Keratinocyte (primary cell): ENCODE measurements at places on chromosomes 16 and 17. TPM values are rescaled to one million over a fixed set of nuclear protein-coding genes. Genes with fewer than 3 reads are reported as not detected.
A peak's percentile ranks its signal among the peaks of the same experiment; 100 is the strongest.

Gene TMEM100
- 0.16 to 0.21 TPM (median 0.18 TPM) in 3 replicates for polyA plus RNA-seq

Gene CSH1
- not detected in 3 replicates for polyA plus RNA-seq

Gene LGALS9B
- 2.3 to 8.5 TPM (median 6.3 TPM) in 3 replicates for polyA plus RNA-seq

Gene AMFR
- 36.9 to 62.1 TPM (median 38.3 TPM) in 3 replicates for polyA plus RNA-seq

Gene FOXL1
- polyA plus RNA-seq = 0.10 to 0.13 TPM (median 0.11 TPM) in 3 replicates

Gene NR1D1
- polyA plus RNA-seq = 0.46 to 7.5 TPM (median 1.0 TPM) in 3 replicates

GRCh38 chr17:1999557-2000251 is 25.4 kb downstream of the RTN4RL1 start:
- H3K4me3 ChIP-seq = no peak overlapping the region
- no peaks in the 10 kb centered on the region for H3K36me3 ChIP-seq
- H3K27me3 ChIP-seq = no peaks in the 10 kb centered on the region
- H3K27ac ChIP-seq = no peak overlapping the region
- H3K4me1 ChIP-seq = peaks cover 21% of the 10 kb centered on the region

- no peak overlapping the region for H3K4me3 ChIP-seq
- H3K27me3 ChIP-seq = no peaks in the 10 kb centered on the region
- H3K36me3 ChIP-seq = peaks cover 17% of the 10 kb centered on the region
- peaks cover 13% of the 10 kb centered on the region for H3K4me1 ChIP-seq
- H3K27ac ChIP-seq = peak overlapping the region; percentile 25
- no peak for DNase-seq
These were observed 23.1 kb upstream of the DHRS13 start for GRCh38 chr17:28925912-28926365.

DNA sequence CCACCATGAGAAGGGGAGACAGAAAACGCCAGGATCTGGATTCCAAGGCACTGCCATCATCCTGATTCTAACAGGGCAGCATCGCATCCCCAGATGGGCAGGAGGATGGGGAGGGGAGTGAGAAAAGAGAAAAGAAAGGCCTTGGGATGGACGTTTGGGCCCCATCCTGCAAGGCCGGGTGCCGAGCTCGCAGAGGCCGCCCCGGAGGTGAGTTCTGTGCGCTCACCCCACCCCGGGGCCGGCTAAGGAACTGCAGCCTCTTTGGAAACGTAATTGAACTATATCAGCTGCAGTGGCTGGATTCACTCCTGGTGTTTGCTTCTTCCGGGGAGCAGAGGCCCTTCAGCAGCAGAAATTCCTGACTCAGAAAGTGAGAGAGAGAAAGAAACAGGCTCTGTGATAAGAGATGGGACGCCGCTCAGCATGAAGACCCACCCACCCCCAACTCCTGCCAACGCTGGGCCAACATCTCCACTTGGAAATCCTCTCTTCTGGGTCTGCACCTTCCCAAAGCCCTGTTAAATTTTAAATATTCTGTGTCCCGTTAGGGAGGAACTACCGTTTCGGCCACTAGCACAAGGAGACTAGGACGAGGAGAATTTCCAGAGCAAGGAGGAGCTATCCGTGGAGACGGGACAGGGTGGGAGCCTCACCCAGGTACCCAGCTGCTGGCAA is 8.5 kb upstream of the SSTR2 start:
- no peak for DNase-seq
- no peak overlapping the region for H3K4me3 ChIP-seq
- no peaks in the 10 kb centered on the region for H3K36me3 ChIP-seq
- H3K27me3 ChIP-seq = peaks cover 7% of the 10 kb centered on the region
- no peaks in the 10 kb centered on the region for H3K4me1 ChIP-seq

GRCh38 chr16:28285649-28286048 is 6.7 kb upstream of the SBK1 start:
- no peak overlapping the region for H3K4me3 ChIP-seq
- no peaks in the 10 kb centered on the region for H3K36me3 ChIP-seq
- H3K27me3 ChIP-seq = peaks cover 16% of the 10 kb centered on the region
- no peak overlapping the region for H3K27ac ChIP-seq
- H3K4me1 ChIP-seq = no peaks in the 10 kb centered on the region

GRCh38 chr16:66079671-66080334 is 286.7 kb upstream of the CDH5 start:
- H3K4me3 ChIP-seq = no peak overlapping the region
- H3K36me3 ChIP-seq = no peaks in the 10 kb centered on the region
- peaks cover 14% of the 10 kb centered on the region for H3K4me1 ChIP-seq
- DNase-seq = no peak
- no peak overlapping the region for H3K27ac ChIP-seq

DNA sequence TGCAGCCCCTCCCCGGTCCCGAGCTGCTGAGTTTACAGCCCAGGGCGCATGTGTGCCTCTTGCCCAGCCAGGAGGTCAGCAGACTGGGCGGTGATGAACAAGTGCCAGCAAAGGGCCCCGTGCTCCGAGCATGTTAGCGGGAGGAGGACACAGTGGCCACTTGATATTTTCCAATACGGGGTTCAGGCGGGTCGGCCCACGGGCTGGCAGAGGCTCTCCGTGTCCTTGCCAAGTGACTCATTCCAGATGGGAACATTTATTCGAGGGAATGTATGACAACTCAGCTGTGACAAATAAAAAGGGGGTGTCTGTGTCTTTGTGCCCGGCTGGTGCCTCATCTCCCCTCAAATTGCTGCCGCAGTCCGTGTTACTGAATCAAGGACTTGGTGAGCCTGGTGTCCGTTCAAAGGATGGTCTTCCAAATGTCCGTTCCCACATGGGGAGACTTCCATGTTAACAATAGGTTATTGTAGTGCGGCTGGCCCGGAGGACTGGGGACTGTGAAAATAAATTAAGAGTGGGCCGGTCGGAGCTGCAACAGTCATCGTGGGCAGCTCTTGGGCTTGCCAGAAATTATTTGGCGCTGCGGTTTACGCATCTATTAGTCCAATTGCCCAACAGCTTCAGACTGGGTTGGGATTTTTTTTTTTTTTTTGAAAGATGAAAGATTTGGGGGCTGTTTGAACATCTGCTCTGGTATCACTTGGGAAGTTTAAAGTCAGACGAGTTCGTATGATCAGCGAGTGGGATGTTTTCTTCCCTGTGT is 174.0 kb upstream of the CIBAR2 start:
- H3K27me3 ChIP-seq = peaks cover 7% of the 10 kb centered on the region
- DNase-seq = no peak
- no peaks in the 10 kb centered on the region for H3K4me1 ChIP-seq
- H3K27ac ChIP-seq = no peak overlapping the region
- H3K4me3 ChIP-seq = no peak overlapping the region
- H3K36me3 ChIP-seq = no peaks in the 10 kb centered on the region

- no peak for DNase-seq
- H3K4me1 ChIP-seq = peaks cover 10% of the 10 kb centered on the region
- H3K4me3 ChIP-seq = no peak overlapping the region
These were observed 67.3 kb downstream of the SCNN1B start for GRCh38 chr16:23369416-23369815.
